ENCODE measurements at places on chromosomes 5 and 9. TPM values are rescaled to one million over a fixed set of nuclear protein-coding genes. Genes with fewer than 3 reads are reported as not detected.

Gene BTNL3
- not detected for total RNA-seq

Gene FAM221B
- not detected for total RNA-seq

Gene OBP2A
- total RNA-seq = not detected

Gene OTULINL
- 4.4 TPM for total RNA-seq

Gene BTNL8
- total RNA-seq = 0.12 TPM

Gene ANKRD55
- 0.49 TPM for total RNA-seq

Gene EGFLAM
- total RNA-seq = 0.12 TPM

Gene SKIC3
- 70.9 TPM for total RNA-seq

Gene PCDH1
- total RNA-seq = 2.2 TPM
